ENCODE measurements at places on chromosomes 6 and 20.

GRCh38 chr6:116471531-116471930 is 10.4 kb downstream of the CALHM6 start:
- no peak for DNase-seq

DNA sequence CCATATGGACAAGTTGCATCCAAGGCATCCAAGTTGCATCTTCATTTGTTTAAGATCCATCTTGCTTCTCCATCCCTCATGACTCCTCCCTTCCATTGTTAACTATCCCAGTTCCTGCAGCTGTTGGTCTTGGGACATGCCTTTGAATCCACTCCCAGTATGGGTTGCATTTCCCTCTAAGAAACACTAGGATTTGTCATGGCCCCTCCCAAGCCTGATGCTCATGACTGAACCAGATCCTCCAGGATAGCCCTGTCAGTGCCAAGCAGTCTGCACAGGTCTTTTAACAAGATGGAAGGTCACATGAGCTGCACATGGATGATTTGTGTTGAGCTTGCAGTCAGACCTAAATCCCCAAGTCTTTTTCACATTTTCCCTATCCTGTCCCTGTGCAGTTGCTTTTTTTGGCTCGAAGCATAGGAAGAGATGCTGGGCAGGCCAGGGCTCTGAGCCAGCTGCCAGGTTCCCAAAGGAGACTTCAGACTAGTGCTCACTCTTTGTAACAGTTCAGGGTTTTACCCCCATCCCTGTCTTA is 4.2 kb downstream of the PPP2R5D start:
- no peak for DNase-seq

DNA sequence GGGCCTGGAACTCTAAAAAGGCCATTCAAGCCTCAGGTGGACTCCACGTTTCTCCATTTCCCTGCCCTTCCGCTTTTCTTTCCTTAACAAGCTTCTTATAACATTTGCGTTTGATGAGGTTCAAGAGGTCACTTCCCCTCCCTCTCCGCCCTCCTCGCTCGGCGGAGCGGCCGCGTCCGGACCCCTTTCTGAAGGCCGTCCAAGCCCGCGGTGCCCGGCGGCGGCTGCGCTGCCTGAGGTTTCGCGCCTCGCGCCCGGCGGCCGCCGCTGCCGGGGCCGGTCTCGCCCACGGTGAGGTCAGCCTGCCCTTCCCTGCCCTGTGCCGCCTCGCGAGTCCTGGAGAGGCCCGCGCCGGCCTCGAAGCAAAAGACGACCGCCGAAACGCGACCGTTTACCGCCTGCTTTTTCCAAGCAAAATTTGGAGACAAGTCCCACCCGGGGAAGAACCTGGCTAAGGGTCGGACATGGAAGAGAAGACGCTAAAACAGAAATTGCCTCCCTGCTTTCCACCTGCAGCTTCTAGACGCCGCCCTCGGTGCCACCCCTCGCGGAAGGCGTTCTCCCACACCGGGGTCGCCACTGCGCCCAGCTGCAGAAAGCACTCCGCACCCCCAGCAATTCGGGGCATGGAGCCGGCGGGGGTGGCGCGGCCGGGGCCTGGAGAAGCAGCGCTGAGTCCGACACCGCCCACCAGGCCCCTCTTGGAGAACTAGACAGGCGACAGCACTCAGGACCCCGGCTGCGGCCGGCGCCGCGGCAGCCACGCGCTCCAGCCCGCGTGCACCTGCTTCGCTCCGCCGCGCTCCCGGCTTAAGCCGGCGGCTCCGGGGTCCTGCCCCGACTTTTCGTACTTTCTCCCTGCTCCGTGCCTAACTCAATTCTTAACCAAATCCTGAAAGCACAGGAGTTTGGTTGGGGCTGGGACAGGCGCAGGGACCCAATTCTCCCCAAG is 11.0 kb upstream of the FOXF2 start:
- no peak for DNase-seq

- DNase-seq = no peak
These were observed 25.1 kb upstream of the PNPLA1 start for GRCh38 chr6:36244641-36245280.

- no peak for DNase-seq
These were observed 97.5 kb downstream of the ARMC2 start for GRCh38 chr6:108945681-108946159.

DNA sequence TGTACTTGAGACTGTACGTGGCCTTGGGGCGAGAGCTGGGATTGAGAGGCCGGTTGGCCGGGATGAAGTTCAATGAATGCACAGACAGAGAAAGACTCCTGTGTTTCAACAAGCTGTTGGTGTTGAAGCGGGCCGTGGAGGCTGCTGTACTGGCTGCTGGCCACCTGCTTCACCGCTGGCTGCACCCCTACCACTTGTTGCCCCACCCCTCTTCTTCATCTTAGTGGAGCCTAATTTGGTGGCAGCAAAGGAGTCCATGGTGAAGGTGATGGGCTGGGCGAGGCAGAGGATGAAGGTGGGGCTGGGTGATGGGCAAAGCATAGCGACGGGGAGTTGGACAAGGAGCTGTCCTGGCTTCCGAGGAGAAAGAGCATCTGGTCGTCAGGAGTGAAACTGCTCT is 7.2 kb upstream of the ZSCAN9 start:
- no peak for DNase-seq

GRCh38 chr20:63264000-63264399 is 8.6 kb upstream of the ARFGAP1 start:
- DNase-seq = no peak

- no peak for DNase-seq
These were observed 69.7 kb downstream of the CBLN4 start for GRCh38 chr20:55935448-55936208.

- DNase-seq = no peak
These were observed 97.9 kb downstream of the SSR1 start for GRCh38 chr6:7215131-7215530.

DNA sequence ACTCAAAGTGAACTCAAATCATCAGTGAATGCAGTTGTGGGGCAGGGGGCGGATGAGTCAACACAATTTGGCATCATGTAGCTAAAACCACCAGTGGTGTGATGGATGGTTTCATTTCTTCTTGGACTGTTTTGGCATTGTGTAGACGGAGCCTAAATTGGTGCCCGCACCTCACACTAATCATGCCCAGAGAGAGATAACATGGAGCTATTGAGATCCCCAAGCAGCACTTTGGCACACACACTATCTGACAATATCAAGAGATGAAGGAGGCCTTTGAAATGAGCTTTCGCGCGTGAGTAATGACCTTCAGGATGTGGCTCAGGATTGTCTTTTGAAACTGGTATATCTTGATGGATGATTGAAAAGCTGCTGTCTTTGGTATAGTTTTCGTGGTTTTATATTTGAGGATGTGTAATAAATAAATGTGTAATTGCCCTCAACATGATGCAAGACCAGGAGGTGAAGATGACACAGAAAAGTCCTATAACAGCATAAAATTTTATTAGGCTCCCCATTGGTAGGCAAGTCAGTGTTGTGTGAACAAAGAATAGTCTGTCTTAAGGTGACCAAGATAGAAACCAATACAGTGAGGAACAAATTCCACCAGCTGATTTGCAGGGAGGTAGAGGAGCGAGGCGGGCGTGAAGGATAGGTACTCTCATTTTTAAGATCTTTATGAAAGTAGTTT is 174.2 kb downstream of the TSHZ2 start:
- no peak for DNase-seq

DNA sequence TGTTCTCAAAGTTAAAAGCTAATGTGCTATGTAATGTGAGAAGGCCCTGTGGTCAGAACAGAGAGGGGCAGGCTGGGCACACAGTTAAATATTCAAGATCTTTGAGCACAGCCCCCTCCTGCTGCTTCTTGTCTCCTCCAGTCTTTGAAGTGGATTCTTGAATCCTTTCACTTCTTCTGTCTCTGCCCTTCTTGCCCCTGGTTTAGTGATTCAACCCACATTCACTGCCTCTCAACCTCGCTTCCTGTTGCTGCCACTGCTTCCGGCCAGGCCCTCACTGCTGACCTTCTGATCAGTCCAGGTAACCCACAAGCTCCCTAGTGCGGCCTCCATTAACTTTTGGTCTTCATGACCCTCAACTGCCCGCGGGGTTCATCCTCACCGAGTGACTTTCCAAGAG is 417.3 kb upstream of the NOX3 start:
- DNase-seq = no peak

- DNase-seq = no peak
These were observed 6.6 kb downstream of the ADAM33 start for GRCh38 chr20:3674995-3675900.

DNA sequence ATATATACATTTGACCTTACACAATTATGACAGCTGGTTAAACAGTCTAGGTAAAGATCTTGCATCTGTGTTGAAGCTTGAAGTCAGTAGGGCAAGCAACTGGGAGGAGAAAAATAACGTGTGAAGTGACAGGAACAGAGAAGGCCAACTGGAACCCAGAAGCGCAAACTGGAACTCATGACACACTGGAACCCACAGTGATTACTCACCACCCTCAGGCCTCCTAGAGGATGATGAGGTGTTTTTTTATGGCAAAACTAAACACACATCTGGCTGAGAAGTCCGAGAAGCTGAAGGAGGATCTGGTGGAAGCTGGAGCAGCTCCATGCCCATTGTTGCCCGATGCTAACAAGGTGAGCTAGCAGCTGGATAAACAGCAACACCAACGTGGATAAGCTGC is 108.1 kb downstream of the TMEM200A start:
- DNase-seq = no peak

DNA sequence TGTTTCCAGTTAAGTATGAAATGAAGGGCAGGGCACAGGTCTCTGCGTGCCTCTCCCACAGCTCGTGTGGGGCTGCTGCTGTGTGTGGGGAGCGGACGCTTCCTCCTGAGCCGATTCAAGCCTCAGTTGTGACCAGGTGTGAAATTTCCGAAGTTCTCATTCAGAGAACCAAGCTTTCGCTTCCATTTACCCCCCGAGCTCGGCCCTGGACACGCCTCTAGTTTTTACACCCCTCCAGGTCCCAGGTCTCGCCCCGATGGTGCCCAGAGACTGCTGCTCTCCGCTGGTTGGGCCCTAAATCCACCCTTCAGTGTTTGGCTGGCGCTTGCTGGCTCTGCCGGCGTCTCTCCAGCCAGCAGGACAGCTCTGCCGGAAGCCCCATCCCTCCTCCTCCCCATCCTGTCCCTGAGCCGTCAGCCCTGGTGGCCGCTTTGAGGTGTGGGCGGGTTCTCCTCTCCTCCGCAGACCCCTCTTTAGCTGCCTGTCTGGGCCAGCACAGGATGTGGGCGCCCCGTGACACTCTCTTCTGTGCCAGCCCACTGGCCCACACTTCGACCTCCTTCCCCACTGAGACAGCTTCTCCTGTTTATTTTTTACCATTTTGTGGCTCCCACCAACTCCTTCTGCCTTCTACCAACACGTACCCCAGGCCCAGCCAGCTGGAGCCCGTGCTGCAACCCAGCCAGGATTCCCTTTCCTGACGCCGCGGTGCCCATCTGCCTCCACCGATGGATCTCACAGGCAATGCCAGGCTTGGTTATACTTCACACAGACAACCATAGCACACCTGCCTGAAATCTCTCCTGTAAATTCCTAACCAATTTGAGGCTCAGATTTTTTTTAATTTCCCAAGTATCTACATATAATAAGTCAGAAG is 142.8 kb downstream of the DLL1 start:
- DNase-seq = peak; percentile 56

GRCh38 chr20:3661060-3661813 is 2.0 kb downstream of the GFRA4 start:
- DNase-seq = no peak

- DNase-seq = no peak
These were observed 19.2 kb downstream of the KLHL32 start for GRCh38 chr6:96943555-96944215.

- DNase-seq = no peak
These were observed 44.5 kb downstream of the PXDC1 start for GRCh38 chr6:3707024-3707423.

GRCh38 chr20:14445902-14446301 is 108.5 kb upstream of the FLRT3 start:
- DNase-seq = no peak

- no peak for DNase-seq
These were observed 132.8 kb downstream of the PFDN4 start for GRCh38 chr20:54340667-54341081.

- DNase-seq = peak; percentile 44
These were observed 39.0 kb upstream of the SLCO4A1 start for GRCh38 chr20:62603021-62603906.

GRCh38 chr6:38131527-38131965 is 312.0 kb downstream of the ZFAND3 start:
- no peak for DNase-seq

DNA sequence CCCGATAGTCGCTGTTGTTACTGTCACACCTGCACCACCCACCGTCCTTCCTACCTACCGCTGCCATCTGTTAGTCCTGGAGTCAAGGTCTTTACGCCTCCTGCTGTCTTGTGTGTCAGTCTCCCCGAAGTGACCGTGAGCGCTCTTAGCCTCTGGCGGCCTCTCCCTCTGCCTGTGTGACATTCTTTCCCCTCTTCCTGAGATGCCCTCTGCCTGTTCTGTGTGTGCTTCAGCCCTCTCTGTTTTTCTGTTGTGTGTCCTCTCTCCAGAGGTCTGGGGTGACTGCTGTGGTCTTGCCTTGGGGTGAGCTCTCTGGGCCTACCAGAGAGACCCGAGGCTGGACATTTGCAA is 54.9 kb downstream of the TCP11 start:
- no peak for DNase-seq

GRCh38 chr6:17908831-17909230 is 78.6 kb downstream of the KIF13A start:
- DNase-seq = no peak

GRCh38 chr6:52498538-52499017 is 78.3 kb downstream of the TRAM2 start:
- no peak for DNase-seq

DNA sequence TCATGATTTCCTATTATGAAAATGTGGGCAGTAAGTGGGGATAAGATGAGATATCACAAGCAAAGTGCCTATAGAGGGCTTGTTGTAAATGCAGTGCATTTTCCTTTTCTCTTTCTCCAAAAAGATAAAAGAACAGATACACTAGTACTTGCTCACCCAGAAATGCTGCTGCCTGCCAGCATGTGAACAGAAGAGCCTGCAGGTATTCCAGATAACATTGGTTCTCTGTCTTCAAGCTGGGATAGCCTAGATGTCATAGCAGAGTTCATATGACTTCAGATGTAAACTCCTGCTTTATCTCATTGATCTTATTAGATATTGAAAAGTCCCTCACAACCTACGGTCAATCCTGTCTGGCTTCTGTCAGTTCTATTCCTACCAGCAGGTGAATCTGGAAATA is 123.7 kb downstream of the TMEM200A start:
- no peak for DNase-seq

DNA sequence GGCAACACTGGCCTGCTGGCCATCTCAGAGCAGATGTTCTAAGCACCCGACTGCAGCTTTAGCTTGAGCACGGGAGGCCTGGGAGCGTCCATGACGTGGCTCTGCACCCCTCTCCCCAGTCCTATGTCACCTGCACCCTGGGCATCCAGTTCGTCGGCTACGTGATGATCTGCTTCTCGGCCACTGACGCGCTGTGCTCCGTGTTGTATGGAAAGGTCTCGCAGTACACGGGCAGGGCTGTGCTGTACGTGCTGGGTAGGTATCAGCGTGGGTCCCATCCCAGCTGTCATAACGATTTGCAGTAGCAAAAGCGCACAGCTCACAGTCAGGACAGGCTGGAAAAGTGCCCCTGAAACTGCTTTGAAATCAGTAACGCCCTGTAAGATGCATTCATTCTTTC is 14.7 kb downstream of the UNC93A start:
- DNase-seq = no peak
